ENCODE measurements at places on chromosomes 2 and 18. TPM values are rescaled to one million over a fixed set of nuclear protein-coding genes. Genes with fewer than 3 reads are reported as not detected.

- H3K27ac ChIP-seq = no peak overlapping the region
- no peaks in the 10 kb centered on the region for H3K36me3 ChIP-seq
- no peaks in the 10 kb centered on the region for H3K4me1 ChIP-seq
- H3K4me3 ChIP-seq = no peak overlapping the region
- no peak for DNase-seq
- H3K27me3 ChIP-seq = no peaks in the 10 kb centered on the region
These were observed 55.3 kb downstream of the VWA3B start for GRCh38 chr2:98142106-98142791.

DNA sequence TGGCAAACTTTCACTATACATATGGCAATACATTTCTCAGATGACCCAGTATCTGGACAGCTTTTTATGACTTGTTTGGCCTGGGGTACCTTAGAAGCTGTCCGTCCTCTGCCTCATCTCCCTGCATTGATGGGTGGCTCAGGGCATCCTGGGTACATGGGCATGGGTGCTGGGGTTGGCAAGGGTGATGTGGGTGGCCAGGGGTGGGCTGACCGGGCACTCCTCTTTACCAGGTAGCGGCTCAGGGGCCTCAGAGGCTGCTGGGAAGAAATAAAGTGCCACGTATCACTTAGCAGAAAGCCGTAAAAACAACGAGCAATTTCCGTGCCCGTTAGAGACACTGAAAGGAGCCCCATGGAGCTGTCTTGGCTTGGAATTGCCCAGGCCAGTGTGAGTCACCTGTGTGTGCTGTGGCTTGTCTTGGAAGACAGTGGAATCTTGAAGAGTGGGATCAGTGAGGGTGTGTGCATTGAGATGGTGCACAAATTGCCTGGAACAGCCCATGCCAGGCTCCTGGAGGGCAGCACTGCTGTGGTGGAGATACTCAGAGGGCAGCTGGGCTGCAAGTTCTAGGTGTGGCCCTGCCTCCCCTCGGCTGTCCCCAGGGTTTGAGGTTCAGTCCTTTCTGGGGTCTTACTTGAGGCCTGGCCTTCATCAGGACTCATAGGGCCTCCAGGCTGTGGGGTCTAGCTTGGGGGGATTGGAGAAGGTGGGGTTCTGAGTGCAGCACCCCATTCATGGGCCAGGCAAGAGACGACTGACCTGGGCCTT is 88.8 kb downstream of the FHOD3 start:
- DNase-seq = no peak
- H3K27ac ChIP-seq = no peak overlapping the region
- H3K4me1 ChIP-seq = no peaks in the 10 kb centered on the region
- no peak overlapping the region for H3K4me3 ChIP-seq

GRCh38 chr2:8656160-8656641 is 25.7 kb upstream of the ID2 start:
- peaks cover 1% of the 10 kb centered on the region for H3K4me1 ChIP-seq
- no peak overlapping the region for H3K4me3 ChIP-seq
- H3K27me3 ChIP-seq = no peaks in the 10 kb centered on the region
- H3K36me3 ChIP-seq = no peaks in the 10 kb centered on the region
- DNase-seq = no peak

GRCh38 chr2:168201584-168202116 is 45.7 kb downstream of the STK39 start:
- no peaks in the 10 kb centered on the region for H3K36me3 ChIP-seq
- no peaks in the 10 kb centered on the region for H3K27me3 ChIP-seq
- DNase-seq = no peak
- H3K27ac ChIP-seq = no peak overlapping the region
- no peak overlapping the region for H3K4me3 ChIP-seq

Gene CHST10
- total RNA-seq = 13.5 TPM

- H3K36me3 ChIP-seq = no peaks in the 10 kb centered on the region
- no peak for DNase-seq
- H3K4me1 ChIP-seq = no peaks in the 10 kb centered on the region
These were observed 596.8 kb upstream of the GCFC2 start for GRCh38 chr2:76307495-76307894.

All from tibial nerve (tissue), 4 donors.